ENCODE measurements at places on chromosomes 7 and 10.

DNA sequence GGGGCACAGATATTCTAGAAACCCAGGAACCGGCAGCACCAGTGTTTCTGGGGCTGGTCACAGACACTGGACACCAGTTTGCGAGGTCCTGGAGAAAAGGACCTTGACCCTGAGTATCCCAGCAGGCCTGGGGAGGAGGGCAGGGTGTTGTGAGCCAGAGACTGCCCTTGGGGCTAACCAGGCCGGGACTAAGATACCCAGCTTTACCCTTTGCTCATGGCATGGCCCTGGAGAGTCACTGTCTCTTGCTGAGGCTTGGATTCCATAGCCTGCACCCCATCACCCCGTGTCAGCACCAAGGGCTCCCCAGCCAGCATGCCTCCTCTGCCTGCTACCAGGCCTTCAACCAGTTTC lies 124.4 kb downstream of the COL26A1 start:
- DNase-seq, result no peak

GRCh38 chr10:113939212-113939860 lies 84.9 kb downstream of the NHLRC2 start:
- DNase-seq, result no peak

GRCh38 chr10:11252887-11253286 lies 235.2 kb downstream of the CELF2 start:
- no peak for DNase-seq

DNA sequence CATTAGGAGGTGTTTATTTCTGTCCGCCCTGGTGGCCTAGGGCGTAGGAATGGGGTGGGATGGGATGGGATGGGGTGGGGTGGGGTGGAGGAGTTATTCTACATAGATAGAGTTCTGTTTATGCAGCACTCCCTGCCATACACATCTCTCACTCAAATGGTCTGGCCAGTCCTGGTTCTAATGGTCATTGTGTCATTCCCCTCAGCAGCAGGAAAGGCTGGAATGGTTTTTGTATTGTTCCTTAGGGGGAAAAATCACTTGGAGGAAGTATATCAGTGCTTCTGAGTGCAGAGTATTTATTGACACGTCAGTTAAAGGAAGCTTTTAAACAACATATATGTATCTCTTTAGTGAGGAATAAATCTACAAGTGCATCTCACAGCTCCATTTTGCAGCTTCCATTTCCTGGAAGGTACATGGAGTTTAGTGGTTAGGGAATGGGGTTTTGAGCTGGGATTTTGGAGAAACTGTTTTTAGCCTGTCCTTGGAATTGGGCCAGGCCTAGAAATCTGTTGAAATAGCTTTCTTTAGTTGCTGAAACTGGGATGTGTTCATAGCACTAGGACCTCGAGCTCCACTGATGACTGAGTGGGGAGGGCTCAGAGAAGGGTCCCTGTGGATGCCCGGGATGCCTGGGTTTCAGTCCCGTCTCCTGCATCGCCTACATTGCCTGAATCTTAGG lies 8.3 kb downstream of the TSPAN14 start:
- DNase-seq, result peak; percentile 62

- DNase-seq, result peak; percentile 91
Observed at GRCh38 chr7:132080967-132081668, 495.2 kb downstream of the PLXNA4 start.

DNA sequence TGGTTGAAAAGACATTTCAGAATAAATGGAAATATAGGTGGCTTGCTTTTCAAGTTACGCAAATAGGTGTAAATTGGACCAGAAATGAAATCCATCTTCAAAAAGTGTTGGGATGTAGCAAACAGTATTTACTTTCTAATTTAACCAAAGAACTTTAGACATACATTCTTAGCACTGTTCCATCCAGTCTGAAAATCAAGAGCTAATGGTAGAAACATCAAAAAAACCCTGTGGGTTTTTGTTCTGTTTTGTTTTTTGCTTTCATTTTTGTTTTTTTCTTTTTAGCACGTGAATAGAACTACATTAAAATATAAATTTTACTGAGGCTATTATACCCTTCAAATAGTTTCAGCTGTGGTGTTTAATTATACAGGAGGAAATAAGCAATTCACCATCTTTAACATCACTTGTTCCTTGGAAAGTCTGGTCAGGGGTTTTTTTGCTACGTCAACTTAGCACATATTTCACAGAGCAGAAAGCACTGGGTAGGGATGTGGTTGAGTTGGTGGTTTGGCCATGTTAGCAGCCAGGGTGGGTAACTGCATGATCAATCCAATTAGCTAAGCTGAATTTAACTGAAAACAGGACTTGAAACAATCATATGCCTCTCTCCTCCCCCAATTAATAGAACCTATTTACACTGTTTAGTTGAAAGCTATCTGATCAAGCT lies 275.4 kb upstream of the PFKP start:
- no peak for DNase-seq

DNA sequence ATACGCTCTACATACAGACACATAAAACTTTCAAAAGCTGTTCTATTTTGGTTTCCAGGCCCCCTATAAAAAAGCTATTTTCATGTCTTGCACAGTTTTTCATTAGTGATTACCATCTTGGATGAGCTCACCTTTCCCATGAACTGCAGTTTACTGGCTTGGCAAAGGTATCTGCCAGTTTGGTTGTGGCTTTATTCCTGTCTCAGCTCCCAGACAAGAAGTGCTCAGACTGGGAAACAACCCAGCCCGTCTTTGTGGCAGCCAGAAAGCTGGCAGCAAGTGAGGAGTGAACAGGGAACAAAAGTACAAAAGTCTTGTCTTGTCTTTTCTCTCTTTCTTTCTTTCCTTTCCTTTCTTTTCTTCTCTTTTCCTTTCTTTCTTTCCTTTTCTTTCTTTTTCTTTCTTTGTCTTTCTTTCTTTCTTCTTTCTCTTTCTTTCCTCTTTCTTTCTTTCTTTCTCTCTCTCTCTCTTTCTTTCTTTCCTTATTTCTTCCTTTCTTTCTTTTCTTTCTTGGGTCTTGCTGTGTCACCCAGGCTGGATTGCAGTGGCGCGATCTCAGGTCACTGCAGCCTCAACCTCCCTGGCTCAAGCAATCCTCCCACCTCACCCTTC lies 138.8 kb downstream of the CFAP58 start:
- DNase-seq, result no peak

DNA sequence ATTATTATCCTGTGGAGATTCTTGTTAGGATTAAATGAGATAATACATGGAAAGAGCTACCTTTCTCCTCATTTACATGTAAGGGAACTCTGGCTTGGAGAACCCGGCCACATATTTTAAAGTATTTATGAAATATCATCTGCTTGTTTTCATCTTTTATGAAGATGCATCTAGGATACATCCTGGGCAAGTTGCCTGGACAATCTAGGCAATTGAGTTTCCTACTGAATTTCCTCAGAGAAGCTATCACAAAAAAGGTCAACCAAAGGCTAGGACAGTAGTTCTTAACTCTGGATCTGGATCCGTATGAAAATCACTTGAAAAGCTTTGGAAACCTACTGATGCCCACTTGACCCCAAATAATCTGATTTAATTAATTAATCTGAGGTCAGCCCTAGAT lies 140.7 kb downstream of the MTPAP start:
- no peak for DNase-seq

GRCh38 chr7:24503506-24503905 lies 69.7 kb upstream of the PALS2 start:
- no peak for DNase-seq

- no peak for DNase-seq
Observed at GRCh38 chr7:85052056-85052737, 134.7 kb downstream of the SEMA3D start.

DNA sequence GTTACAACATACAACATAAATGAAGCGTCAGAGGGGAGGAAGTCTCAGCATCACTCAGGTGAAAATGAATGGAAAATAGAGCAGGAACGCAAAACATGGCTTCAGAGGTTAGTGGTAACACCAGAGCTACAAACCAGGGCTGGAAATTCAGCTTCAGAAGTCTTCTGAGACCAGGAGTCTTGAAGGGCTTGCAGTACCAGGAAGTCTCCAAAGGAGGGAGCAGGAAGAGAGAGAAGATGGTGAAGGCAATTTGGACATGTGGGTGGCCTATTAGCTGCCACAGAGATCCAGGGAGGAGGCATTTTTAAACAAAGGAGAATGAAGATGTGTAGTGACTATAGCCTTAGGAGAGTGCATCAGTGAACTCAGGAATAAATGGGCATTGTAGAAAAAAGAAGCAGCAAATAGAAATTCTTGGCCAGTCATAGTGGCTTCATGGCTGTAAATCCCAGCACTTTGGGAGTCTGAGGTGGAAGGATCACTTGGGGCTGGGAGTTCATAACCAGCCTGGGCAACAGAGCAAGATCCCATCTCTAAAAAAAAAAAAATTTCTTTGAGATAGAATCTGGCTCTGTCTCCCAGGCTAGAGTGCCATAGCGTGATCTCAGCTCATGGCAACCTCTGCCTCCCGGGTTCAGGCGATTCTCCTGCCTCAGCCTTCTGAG lies 9.3 kb upstream of the TET1 start:
- DNase-seq, result peak; percentile 81

- DNase-seq, result no peak
Observed at GRCh38 chr7:2698581-2699288, 10.7 kb downstream of the AMZ1 start.

- DNase-seq, result no peak
Observed at GRCh38 chr10:22438711-22439110, 93.4 kb downstream of the SPAG6 start.

GRCh38 chr10:132482090-132482800 lies 55.3 kb upstream of the INPP5A start:
- peak; percentile 85 for DNase-seq

GRCh38 chr10:106941297-106942034 lies 223.0 kb downstream of the SORCS1 start:
- no peak for DNase-seq

DNA sequence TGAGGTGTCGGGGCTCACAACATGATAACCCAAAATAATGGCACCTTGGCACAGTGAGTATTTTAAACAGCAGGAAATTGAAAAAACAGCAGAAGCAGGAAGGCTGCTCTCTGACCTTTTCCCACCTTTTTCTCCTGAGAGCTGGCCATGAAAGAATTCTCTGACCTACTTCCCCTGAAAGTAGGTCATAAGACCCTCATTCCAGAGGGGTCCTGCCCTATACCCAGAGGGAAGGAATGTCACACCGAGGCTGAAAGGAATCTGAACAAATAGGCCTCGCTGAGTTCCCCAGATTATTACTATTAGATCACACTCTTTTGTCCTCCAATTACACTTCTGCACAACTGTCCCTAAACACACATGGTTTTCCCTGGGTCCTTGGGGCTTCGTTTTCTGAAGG lies 18.8 kb downstream of the CPVL start:
- no peak for DNase-seq

GRCh38 chr7:157397036-157397720 lies 60.4 kb downstream of the DNAJB6 start:
- no peak for DNase-seq

- peak; percentile 14 for DNase-seq
Observed at GRCh38 chr7:69217516-69218350, 380.5 kb upstream of the AUTS2 start.

- peak; percentile 34 for DNase-seq
Observed at GRCh38 chr7:139602143-139602722, 78.7 kb downstream of the CLEC2L start.

DNA sequence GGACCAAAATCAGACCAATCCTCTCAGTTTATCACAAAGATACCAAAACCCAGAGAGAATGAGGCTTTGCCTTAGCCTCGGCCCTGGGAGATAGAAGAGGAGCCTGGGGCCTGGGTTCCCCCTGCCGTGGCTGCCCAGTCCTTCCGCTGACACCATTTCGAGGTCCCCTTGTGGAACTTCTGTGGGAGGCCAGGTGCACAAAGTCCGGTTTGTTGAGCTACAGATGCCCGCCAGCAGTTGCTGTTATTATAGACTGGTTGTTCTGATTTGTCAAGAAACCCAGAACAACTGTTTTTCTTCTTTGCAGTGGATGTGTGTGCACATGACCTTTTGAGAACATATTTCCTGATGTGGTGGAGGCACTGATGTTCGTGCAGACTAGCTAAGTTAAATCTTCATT lies 47.6 kb downstream of the CUX1 start:
- DNase-seq, result no peak

- DNase-seq, result peak; percentile 25
Observed at GRCh38 chr10:86642499-86642898, 11.8 kb upstream of the OPN4 start.

GRCh38 chr7:127840226-127840951 lies 188.4 kb downstream of the SND1 start:
- no peak for DNase-seq

DNA sequence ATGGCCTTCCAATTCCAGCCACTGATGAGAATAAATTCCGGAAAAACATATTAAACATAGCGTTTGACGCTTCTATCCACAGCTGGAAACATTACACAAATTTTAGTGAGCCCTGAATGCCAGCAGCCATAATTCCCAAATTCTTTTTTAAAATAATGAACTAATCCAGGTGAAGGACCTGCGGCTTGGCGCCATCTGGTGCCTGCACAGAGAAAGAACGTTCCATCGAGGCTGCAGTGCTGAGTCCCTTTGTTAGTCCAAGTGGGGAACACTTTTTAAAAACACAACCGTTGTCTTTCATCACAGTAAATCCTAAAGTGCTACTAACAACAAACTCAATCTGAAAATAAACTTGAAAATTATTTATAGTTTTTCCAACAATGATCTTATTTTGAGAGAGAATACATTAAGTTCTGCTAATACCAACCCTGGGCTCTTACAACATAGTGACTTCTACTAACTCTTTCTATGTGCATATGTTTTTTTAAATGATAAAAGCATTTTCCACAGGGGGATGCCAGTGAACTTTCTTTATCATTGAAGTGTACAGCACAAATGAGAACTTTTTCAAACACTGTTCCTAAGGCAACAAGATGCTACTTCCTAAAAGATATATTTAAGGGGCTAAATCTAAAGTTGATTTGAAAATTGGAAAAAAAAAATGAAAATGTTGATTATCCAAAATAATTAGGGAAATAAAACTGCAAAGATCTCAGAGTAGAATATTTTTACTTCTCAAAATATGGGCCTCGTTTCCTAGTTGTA lies 166.9 kb upstream of the RNF32 start:
- peak; percentile 2 for DNase-seq

GRCh38 chr7:39125846-39126245 lies 148.1 kb downstream of the POU6F2 start:
- DNase-seq, result no peak

GRCh38 chr10:110777661-110778060 lies 94.1 kb upstream of the PDCD4 start:
- DNase-seq, result no peak

- no peak for DNase-seq
Observed at GRCh38 chr10:97032624-97033023, 153.1 kb downstream of the SLIT1 start.

DNA sequence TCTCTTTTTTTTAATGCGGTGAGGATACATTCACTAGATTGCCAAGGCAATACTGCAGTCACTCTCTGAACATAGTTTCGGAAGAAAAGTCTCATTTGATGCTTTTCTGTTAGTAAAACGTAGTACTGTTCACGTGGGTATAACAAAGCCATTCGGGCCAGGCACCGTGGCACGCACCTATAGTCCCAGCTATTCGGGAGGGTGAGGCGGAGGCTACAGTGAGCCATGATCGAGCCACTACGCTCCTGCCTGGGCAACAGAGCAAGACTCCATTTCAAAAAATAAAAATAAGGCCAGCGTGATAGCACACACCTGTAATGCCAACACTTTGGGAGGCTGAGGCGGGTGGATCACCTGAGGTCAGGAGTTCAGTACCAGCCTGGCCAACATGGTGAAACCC lies 24.6 kb downstream of the SNX8 start:
- no peak for DNase-seq

GRCh38 chr10:63145782-63146181 lies 12.7 kb downstream of the NRBF2 start:
- peak; percentile 37 for DNase-seq

- DNase-seq, result no peak
Observed at GRCh38 chr7:139867847-139868246, 38.8 kb downstream of the TBXAS1 start.

Measured in fibroblast of skin of right quadriceps (primary cell).